ENCODE measurements at places on chromosomes 2 and 18.

DNA sequence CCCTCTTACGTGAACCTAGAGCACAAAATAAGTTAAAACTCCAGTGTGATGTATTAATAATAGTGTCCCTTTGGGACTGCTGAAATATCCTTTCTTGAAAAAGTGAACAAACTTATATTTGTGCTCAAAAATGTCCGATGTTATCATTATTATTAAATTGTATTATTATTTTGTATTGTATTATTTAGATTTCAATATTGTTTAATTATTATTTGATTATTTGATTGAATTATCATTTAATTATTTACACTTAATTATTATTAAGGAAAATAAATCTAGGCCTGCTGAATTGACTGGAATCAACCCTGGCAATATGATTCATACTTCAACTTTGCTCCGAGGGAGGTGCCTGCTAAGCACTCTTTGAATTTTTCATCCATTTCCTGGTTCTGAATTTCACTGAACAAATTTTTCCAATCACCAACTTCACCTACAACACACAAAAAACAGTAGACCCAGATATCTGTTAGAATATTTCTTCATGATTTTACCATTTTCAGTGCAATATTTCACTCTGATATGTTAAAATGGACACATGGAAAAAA, 10.9 kb upstream of the EIF2AK2 start:
- no peak for DNase-seq

GRCh38 chr2:42802150-42802549, 9.8 kb upstream of the HAAO start:
- no peak for DNase-seq

DNA sequence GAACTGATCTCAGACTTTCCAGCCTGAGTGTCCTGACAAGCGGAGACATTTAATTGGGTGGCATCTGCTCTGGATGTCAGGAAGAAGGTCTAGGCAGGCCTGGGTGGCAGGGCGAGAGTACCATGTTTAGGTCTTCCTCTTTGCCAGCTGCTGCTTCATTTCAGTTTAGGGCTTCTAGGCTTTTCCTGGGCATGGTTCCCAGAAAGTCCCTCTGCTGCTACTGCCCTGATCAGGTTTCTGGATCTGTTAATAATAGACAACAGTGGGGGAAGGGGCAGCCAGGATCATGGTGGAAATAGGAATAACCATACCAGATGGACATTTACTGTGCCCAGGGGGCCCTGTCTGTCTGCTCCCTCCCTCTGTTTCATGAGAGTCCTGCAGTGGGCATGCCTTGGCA, 2.3 kb upstream of the PLCD4 start:
- no peak for DNase-seq

DNA sequence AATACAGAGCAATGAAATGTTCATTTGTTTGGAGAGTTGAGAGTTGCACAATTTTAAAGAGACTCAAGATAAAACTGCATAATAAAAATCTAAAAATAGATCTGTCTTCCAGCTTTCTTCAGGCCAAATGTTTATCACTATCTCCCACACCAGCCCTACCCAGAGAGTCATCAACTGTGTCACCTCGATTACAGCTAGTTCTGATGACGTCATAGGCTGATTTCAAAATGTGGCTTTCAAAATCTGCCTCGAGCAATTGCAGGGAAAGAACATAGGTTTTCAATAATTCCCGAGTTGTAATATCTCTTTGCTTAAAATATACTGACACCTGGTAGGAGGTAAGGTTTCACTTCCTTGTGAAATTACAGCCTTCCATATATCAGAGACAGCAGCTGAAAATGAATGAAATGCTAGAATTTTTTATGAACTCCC, 677.6 kb upstream of the ID2 start:
- DNase-seq = peak; percentile 4

- no peak for DNase-seq
Observed at GRCh38 chr2:79375817-79376216, 137.0 kb upstream of the CTNNA2 start.

- DNase-seq = no peak
Observed at GRCh38 chr18:58856881-58857280, 7.8 kb upstream of the ZNF532 start.

GRCh38 chr2:96867756-96868554, 1.9 kb downstream of the SEMA4C start:
- DNase-seq = no peak

GRCh38 chr18:48728204-48728833, 189.5 kb downstream of the CTIF start:
- no peak for DNase-seq

- no peak for DNase-seq
Observed at GRCh38 chr2:203707530-203707929, 1.1 kb downstream of the CD28 start.

GRCh38 chr2:199928626-199929025, 17.5 kb downstream of the C2orf69 start:
- no peak for DNase-seq

DNA sequence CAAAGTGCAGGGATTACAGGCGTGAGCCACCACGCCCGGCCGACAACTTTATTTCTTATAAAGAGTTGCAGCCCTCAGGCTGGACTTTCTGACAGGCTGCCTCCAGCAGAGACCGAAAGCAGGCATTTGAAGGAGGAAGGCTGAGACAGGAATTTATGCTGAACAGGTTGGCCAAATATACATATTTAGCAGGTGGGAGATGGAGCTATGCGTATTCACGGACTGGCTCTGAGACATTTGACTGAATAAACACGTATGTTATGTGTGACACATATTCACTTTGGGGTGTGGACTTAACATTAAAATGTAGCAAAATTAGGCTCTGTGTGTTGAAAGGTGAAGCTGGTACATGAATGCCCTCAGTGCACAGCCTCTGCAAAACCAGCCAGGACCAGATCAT, 65.9 kb downstream of the SNTG2 start:
- DNase-seq = no peak

DNA sequence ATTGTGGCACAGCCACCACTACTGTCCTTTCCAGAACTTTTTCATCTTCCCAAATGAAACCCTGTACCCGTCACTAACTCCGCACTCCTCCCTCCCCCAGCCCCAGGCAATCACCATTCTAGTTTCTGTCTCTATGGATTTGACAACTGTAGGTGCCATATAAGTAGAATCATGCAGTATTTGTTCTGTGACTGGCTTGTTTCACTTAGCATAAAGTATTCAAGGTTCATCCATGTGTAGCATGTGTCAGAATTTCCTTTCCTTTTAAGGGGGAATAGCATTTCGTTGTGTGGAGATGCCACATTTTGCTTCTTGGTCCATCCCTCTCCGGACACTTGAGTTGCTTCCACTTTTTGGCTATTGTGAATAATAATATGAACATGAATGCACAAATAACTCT, 842 bp upstream of the CKAP2L start:
- DNase-seq = no peak

DNA sequence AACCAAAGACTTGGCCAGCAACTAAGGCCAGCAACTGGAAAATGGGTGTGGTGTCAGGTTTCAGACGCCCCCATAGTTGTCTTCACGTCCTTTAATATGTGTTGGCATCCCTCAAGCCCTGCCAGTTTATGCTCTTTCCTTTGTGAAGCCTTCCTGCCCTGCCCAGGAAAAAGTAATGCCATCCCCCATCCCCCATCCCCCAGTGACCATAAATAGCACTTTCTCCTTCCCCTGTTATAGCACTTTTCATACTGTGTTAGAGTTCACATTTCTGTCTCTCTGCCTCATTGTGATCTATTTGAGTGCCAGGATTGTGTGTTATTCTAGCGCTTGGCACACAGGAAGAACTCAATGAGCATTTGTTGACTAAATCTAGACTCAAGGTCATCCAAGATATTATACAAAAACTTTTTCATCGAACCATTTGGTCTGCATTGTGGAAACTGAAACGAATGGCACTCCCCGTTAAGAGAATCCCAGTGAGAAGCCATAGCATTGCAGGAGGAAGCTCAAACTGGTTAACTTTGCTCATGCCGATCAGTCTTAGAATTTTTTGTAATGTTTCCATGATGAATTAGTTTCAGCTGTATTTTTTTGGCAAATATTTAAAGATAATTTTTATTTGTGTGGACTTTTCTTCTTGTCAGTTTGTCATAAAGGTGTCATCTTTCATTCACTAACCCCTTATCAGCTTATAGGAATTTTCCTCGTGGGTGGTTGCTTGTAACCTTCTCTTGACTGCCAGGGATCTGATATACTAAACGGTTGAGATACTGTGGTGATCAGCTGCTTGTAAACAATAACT, 15.7 kb downstream of the CRIM1 start:
- DNase-seq = no peak

DNA sequence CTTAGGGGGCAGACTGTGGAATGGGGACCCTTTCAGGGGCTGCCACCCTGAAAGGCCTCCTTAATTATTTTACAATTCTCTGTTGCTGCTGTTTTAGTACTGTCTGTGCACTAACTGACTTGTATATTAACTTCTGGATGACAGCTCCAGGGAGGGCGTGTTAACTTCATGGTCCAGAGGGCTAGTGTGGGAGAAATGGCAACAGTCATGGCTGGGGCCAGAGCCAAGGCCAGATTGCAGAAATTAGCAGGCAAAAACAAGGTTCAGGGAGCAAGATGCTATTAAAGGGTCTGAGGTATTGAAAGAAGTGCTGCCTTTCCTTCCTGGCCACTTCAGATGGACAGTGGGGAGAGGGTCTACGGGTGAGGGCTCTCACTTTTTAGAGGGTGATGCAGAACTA, 9.1 kb downstream of the WIPF1 start:
- no peak for DNase-seq

GRCh38 chr18:42264497-42264896, 309.5 kb downstream of the PIK3C3 start:
- DNase-seq = no peak

- DNase-seq = no peak
Observed at GRCh38 chr2:156901373-156902031, 356.0 kb upstream of the GALNT5 start.

- DNase-seq = no peak
Observed at GRCh38 chr18:48817021-48817461, 133.7 kb downstream of the SMAD7 start.

- DNase-seq = no peak
Observed at GRCh38 chr2:49379406-49379805, 225.1 kb upstream of the FSHR start.

DNA sequence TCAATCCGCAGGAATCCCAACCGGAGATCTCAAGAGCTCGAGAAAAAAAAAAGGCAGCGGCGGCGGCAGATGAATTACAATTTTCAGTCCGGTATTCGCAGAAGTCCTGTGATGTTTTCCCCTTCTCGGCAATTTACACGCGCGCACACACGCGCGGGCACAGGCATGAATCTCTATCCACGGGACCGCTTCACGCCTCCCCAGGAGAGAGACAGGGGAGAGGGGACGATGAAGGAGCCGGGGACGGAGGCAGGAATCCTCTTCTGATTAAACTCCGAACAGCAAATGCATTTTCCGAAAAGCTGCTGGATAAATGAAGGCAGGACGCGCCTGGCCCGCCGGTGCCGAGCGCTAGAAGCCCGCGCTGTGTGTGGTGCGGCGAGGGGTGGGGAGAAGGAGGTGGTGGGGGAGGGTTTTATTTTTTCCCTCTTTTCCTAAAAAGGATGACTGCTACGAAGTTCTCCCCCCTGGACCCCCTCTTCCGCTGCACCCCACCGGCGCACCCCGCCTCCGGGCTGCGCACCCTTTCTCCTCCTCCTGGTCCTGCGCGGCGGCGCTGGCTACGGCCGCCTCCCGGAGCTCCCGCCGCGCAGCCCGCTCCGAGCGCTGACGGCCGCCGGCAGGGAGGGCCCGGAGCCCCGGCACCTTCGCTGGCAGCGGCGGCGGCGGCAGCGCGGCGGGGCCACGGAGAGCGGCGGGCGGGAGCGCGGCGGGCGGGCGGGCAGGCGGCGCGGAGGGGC, at the start of gene BCL2:
Gene BCL2 (minus strand): TSS at position 387 of the 740 bp plus-strand sequence.
- DNase-seq = no peak

GRCh38 chr2:55720417-55720816, 26.8 kb upstream of the PNPT1 start:
- DNase-seq = no peak

DNA sequence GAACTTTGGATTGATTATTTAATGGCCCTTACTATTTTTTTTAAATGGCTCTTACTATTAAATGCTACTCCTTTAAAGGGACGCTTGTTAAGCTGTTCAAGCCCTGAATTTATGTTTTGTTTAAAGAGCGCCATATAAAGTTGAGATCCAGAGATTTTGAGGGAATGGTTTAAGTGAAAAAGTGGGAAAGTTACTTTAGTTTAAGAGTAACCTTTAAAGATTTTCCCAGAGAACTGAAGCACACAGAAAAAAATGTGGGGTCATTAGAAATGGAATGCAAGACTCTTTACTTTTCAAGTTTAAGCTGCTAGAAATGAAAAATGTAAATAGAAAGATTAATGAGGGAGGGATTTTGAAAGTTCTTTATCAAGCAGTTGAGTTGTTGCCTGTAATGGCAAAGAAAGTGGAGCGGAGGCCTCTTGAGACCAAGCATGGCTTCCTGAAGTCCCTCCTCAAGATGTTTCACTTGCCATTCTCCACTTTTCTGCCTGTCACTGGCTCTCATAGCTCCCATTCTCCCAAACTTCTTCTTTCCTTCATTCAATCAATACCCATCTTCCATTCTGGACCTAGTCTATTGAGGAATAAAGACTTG, 93.2 kb downstream of the KCNS3 start:
- no peak for DNase-seq

- no peak for DNase-seq
Observed at GRCh38 chr18:12305930-12306629, 2.0 kb upstream of the TUBB6 start.

DNA sequence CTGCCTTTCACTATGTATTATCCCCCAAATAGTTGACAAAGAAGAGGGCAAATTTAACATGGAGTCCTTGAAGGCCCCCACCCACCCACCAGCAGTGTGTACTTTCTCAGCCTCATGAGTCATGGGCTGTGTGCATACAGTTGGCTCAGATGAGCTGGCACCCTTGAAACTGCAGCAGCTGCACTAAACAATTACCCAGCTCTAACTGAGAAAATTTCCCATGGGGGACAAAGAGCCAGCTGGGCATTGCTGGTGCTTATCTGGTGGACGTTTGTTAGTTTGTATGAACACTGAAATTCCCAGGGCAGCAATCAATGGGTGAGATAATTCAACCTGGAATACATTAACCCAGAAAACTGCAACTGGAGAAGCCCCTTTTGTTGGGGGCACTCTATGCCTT, 131.7 kb downstream of the GCA start:
- DNase-seq = no peak

- peak; percentile 15 for DNase-seq
Observed at GRCh38 chr2:46187112-46187618, 110.0 kb upstream of the EPAS1 start.

DNA sequence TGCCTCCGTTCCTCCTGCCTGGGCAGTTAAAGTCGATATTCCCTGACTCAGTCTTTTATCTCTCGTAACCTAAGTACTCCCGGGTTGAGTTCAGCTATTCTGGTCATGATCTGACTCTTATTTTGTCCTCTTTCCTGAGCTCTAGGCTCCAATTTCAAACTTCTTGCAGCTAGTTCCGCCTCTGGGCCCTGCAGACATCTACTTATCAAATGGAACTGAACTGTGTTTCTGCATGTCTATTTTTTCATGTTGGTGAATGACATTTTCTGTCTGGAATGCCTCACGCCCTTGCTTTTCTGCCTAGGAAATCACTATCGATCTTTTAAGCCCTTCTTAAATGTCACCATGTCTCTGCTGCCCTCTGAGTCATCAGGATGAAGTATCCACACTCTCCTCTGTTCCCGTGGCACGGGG, 101.5 kb downstream of the VAPA start:
- no peak for DNase-seq

Data from CD4-positive, alpha-beta T cell treated with Interleukin-12 subunit alpha and Interleukin-12 subunit beta, for 1 hour (primary cell).